ENCODE measurements at places on chromosomes 7 and 10.

- no peaks in the 10 kb centered on the region for H3K4me1 ChIP-seq
- no peak overlapping the region for H3K4me3 ChIP-seq
- H3K27ac ChIP-seq, result no peak overlapping the region
- no peaks in the 10 kb centered on the region for H3K36me3 ChIP-seq
- no peak for DNase-seq
Observed at GRCh38 chr10:123109466-123109865, 26.3 kb upstream of the HMX3 start.

- H3K27ac ChIP-seq, result no peak overlapping the region
- H3K36me3 ChIP-seq, result no peaks in the 10 kb centered on the region
- peaks cover 15% of the 10 kb centered on the region for H3K27me3 ChIP-seq
- no peak overlapping the region for H3K4me3 ChIP-seq
- no peak for DNase-seq
Observed at GRCh38 chr7:149637911-149638565, 135.3 kb downstream of the ZNF467 start.

DNA sequence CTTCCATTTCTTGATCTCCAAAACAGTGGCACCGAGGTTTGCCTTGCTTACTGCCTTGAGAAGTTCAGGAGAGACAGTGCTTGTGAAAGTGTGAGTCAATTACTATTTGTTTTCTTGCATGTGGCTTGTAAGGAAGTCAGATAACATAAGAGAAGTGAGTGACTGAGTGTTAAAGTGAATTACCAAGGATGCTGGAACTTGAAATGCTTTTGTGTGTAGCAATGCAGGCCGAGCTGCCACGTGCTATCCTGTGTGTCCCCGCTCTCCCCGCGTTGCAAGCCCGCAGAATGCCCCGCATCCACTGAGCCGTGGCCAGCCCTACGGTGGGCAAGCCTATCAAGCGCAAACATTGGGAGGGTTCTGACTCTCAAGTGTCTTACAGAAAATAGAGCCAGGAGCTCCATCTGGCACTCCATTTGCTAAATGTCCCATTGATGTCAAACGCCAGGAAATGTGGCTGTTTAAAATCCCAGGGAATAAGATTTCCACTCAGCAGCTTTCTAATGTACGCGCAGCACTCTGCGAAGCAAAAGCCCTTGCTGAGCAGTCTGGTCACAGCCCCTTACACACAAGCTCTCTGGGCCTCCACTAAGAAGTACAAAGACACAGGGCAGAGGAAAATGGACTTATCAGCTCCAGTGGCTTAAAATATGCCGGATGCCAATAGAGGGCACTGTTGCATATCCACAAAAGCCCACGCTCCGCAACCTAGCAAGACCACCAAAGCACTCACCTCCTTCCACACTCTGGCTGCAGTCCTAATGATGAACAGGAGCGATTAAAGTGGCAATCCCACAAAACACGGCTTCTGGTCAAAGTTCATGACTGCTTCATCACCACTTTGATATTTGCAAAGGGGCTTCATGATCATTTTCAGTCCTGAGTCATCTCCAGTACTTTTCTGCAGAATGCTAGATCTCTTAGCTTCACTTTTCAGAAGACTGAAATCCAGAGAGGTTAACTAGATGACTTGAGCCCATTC, 158.0 kb upstream of the ITGB1 start:
- H3K27ac ChIP-seq, result peak overlapping the region; percentile 93
- peaks cover 54% of the 10 kb centered on the region for H3K4me1 ChIP-seq

- peaks cover 21% of the 10 kb centered on the region for H3K4me1 ChIP-seq
- H3K4me3 ChIP-seq, result no peak overlapping the region
- H3K36me3 ChIP-seq, result peaks cover 29% of the 10 kb centered on the region
Observed at GRCh38 chr7:132881317-132881716, 200.6 kb downstream of the CHCHD3 start.

- no peak overlapping the region for H3K4me3 ChIP-seq
- no peak for DNase-seq
- no peak overlapping the region for H3K27ac ChIP-seq
Observed at GRCh38 chr7:159098424-159098786, 46.3 kb downstream of the VIPR2 start.

- H3K27me3 ChIP-seq, result no peaks in the 10 kb centered on the region
- no peak overlapping the region for H3K4me3 ChIP-seq
- no peaks in the 10 kb centered on the region for H3K4me1 ChIP-seq
- H3K36me3 ChIP-seq, result peaks cover 16% of the 10 kb centered on the region
Observed at GRCh38 chr7:75981453-75982305, 12.7 kb downstream of the TMEM120A start.

GRCh38 chr10:95133997-95134396, 60.0 kb upstream of the ACSM6 start:
- H3K27ac ChIP-seq, result no peak overlapping the region
- H3K27me3 ChIP-seq, result no peaks in the 10 kb centered on the region
- no peak for DNase-seq
- no peak overlapping the region for H3K4me3 ChIP-seq

DNA sequence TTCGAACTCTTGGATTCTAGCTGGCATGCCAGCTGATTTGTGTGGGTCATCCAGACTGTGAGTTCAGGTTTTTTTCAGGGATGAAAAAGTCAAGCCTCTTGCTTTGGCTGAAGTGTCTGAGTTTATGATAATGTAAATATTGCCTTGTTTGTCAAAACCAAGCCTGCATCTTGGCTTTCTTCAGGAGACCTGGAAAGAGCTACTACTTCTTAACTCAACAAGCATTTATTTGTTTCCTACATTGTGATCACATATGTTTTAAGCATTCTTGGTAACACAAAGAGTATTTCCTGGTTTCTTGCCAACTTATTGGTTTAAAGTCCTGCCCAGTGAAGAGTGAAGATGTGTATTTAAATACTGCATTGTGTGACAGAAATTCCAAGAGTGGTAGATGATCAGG, 407.1 kb downstream of the LRMDA start:
- no peaks in the 10 kb centered on the region for H3K4me1 ChIP-seq
- no peaks in the 10 kb centered on the region for H3K36me3 ChIP-seq
- H3K27me3 ChIP-seq, result peaks cover 2% of the 10 kb centered on the region
- no peak for DNase-seq
- no peak overlapping the region for H3K4me3 ChIP-seq

GRCh38 chr7:48106906-48107659, 18.0 kb downstream of the UPP1 start:
- H3K4me3 ChIP-seq, result no peak overlapping the region
- peaks cover 3% of the 10 kb centered on the region for H3K27me3 ChIP-seq
- H3K27ac ChIP-seq, result no peak overlapping the region
- H3K36me3 ChIP-seq, result peaks cover 17% of the 10 kb centered on the region
